ENCODE measurements at places on chromosomes 7 and 10.

DNA sequence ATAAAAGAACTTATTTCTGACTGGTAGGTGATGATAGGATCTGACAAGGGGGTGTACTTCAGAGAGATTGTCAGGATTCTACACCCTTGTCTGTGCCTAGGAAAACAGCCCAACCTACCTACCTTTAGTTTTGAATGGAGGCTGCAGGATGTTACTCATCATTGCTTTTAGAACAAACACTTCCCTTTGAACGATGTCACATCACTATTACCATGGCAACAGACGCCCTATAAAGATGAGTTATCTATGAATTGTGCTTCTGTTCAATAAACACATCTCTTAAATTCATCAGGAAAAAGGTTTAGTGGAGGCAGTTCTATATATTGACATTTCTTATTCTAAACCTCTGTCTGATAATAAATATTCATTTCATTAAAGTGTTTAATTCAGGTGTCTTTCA lies 362.4 kb downstream of the CNTNAP2 start:
- no peak for DNase-seq

DNA sequence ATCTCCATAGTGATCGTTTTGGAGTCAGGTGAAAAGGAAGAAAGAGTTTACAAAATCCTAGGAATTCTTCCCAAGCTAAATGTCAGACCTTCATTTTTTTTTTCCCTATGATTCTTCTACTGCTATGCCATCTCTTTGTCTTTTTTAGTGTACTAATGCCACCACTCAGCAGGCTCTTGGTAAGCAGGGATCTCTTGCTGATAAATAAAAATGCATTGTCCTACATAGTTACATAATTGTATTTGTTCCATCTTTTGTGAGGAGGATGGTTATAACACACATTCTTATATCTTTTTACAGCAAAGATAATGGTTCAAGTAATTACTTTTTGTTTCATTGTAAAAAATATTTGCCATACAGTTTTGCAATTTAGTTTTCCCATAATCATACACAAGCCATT lies 36.8 kb upstream of the AFAP1L2 start:
- DNase-seq: no peak

- no peak for DNase-seq
Measured at GRCh38 chr10:79093658-79094411, 25.1 kb downstream of the ZMIZ1 start.

DNA sequence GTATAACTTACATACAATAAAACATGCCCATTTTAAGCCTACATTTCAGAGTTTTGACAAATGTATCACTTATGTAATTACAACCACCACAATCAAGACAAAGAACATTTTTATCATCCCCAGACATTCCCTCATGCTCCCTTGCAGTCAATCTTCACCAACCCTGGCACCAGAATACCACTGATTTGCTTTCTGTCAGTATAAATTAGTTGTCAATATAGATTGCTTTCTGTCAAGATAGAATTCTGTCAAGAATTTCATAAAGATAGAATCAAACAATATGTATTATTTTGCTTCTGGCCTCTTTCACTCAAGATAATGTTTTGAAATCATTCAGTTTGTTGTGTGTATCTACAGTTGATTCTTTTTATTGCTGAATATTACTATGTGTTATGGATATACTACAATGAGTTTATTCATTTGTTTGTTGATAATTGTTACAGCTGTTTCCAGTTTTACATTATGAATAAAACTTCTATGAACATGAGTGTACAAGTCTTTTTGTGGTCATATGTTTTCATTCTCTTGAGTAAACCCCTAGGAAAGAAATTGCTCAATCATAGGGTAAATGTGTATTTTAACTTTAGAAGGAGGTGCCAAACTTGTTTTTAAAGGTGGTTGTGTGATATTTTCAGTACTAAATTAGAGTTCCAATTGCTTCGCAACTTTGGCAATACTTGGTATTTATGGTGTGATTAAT lies 56.9 kb downstream of the IFIT5 start:
- no peak for DNase-seq

DNA sequence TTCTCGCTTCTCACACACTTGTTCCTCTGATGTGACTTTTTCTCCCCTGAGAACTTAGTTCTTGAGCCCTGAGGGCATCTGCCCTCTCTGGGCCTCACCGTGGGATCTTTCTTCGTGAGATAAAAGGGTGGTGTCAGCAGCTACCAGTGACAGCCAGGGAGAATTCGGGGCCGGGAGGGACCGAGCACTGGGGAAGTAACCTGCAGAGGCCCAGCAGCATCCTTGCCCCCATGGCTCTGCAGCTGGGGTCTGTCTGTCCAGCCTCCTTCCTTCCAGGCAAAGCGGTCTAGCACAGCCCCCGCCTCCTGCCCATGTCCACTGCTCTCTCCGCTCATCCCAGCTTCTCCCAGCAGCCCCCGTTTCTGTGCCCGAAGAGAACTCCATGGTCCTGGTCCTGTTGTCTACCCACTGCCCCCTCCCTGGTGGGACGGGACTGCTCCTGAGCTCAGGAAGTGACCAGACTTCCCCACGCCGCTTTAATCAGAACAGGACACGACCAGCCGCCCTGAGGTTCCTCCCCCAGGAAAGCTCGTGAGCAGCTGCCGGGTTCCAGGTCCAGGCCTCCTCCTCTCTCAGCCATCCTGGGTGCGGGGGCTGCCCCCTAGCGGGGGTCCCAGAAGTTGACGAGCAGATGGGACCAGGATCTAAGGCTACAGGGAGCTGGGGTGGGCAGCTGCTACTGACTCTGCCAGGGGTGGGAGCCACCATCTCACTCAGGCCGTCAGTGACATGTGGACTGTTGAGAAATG lies 187.5 kb downstream of the WDR37 start:
- DNase-seq: no peak

GRCh38 chr7:123916240-123916724 lies 8.8 kb upstream of the SPAM1 start:
- no peak for DNase-seq

GRCh38 chr7:66739953-66740301 lies 606 bp upstream of the RABGEF1 start:
- DNase-seq: no peak

DNA sequence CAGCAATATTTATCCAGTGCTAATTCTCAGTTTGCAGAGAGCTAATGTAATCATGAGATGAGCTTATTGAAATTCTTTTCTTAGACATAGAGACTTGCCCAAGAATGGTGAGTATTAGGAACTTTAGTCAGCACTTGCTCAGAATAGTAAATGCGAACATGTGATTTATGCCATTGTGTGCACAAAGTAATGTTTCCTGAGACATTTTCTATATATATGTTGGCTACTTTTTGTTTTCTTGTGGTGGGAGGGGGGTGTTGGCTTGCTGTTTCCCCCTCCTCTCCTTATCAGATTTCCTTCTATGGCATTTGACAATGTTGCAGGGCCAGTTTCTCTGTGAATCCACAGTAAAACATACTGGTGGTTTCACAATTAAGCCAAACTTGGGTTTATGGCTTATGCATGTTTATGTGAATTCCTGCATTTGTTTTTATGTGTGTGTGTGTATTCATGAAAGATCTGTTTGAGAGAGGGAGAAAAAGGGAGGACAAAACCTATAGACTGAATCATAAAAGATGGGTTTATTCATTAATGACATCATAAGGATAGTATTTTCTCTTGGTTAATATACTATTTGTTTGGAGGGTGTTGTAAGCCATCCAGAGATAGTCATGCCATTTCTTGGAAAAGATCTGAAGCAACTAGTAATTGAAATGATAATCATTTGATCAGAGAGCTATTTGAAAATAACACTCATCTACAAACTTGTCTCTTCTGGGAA lies 36.3 kb downstream of the ARID5B start:
- DNase-seq: no peak

DNA sequence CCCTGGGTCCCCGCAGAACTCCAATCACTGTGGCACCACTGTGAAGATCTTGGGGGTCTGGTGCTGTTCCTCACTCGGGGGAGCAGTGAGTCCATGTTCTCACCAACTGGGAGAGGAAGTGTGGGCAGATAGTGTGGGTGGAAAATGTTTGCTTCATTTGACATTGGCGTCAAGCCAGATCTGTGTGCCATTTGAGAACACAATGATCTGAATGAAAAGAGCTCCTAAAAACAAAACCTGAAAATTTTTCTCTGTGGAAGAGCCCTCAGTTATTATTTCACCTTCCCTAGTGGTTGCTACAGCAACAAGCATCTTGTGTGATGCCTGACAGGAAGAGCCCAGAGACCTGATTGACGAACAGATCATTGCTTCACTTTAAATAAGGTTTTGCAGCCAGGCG lies 125.6 kb downstream of the VIPR2 start:
- DNase-seq: no peak

DNA sequence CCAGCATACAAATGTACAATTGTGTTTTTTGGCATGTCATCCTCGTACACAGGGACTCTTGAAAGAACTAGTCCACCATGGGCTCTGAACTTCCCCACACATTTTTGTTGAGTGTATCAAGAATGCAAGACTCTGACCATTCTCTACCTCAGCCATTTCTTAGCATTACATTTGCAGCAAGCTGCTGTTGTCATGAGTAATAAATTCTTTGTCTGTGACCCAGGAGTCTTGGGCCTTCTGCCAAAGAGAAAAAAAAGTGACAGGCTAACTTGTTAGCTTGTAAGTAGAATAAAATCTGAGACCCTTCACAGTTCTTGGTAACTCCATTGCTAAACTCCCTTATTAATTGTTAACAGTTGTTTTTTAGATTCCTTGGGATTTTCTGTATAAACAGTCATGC lies 542.3 kb upstream of the MBL2 start:
- DNase-seq: no peak

All from stimulated activated CD8-positive, alpha-beta memory T cell treated with anti-CD3 and anti-CD28 coated beads, Interleukin-4, amount 100 ng/mL, for 48 hours (primary cell).